HT-29 (cell line): ENCODE measurements at places on chromosomes 3 and 15.
A peak's percentile ranks its signal among the peaks of the same experiment; 100 is the strongest.

DNA sequence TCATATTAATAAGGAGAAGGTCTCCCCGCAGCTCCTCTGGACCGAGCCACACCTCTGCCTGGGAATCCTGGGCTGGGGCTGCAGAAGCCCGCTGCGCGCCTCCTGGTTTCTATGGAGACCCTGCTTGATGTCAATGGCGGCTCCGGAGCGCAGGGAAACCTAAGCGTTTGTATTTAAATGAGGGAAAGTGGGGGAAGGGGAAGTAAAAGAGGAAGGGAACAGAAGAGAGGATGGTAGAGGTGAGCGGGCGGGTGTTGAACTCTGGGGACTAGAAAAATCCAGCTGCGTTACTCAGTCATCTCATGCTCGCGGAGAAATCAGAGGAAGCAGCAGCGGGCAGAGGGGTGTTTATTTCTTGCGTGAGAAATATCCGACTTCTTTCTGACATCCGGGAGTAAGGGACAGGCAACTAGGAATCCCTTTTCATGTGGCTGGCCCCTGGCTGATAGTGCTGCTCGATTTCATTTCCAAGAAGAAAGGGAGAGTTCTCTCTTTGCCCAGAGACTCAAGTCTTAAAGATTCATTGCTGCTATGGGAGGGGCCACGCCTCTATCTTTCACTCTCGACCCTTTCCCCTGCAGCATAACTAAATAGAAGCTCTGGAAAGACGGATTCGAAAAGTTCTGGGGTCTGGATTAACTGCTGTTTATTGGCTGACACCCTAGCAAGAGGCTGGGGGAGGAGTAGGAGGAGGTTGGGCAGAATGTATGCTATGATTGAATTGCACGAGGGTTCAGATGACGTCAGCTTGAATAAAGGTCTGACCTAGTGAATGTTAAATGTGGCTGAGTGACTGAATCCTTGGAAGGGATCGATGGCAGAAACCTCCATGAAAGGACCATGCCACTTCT, 110.5 kb upstream of the GAP43 start:
- DNase-seq = no peak

DNA sequence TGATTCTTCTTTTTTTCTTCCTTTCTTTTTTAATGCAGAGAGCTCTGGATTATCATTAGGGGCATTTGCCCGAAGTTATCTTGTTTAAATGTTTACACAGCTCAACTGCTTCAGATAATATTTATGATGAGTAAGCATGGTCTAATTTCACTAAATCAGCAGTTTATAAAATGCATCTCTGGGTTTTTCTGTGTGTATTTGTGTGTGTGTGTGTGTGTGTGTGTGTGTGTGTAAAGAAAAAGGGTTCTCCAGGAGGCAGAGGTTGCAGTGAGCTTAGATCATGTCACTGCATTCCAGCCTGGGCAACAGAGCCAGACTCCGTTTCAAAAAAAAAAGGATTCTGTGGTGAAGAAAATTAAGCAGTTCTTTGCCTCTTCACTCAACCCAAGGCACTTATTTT, 25.9 kb upstream of the TNFSF10 start:
- DNase-seq = no peak

DNA sequence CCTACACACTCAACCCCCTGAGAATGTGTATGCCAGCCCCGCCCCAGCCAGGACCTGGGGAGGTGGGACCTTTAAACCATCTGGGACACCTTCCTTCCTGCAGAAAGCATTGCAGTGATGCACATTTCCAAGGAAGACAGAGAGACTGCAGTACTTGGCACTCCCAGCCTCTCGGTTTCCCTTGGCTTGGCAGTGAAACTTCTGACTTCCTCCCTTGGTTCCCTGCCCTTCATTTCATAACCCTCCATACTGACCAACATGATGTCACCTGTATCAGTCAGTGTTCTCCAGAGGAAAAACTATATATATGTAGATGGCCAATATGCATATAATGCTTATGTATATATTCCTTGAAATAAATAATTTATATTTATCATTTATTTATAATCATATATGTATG, 103.2 kb downstream of the SST start:
- DNase-seq = no peak

DNA sequence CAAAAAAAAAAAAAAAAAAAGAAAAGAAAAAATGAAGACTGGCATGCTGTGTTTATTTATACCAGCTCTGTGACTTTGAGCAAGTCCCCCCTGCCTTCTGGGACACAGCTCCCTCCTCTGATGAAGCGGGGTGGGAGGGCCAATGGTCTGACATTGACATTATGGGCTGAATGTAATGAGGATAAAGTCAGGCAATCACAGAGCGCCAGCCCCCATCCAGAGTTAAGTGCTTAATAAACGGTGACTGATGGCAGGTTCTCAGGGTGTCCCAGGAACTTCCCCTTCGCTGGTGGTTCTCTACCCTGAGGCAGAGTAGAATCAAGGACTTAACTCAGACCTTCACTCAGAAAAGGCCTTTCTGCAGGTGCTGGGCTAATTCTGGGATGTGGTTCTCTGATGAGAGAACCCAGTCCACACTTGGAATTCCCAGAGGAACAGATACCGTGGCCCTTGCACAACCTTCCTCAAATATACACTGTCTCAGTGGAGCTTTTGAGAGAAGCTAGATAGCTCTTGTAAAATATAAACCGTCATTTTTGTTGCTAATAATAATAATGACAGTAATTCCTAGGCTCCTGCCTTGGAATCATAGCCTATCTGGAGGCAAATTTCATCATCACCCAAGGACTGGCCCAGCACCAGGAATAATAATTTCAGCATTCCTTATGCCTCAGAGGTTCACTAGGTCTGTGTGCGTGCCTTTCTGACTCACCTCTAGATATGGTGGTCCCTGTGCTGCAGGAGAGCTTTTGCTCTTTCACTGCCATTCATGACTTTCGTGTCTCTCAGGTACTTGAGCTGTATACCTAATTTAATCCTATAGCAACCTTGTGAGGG, 115.8 kb downstream of the RPLP1 start:
- DNase-seq = no peak

DNA sequence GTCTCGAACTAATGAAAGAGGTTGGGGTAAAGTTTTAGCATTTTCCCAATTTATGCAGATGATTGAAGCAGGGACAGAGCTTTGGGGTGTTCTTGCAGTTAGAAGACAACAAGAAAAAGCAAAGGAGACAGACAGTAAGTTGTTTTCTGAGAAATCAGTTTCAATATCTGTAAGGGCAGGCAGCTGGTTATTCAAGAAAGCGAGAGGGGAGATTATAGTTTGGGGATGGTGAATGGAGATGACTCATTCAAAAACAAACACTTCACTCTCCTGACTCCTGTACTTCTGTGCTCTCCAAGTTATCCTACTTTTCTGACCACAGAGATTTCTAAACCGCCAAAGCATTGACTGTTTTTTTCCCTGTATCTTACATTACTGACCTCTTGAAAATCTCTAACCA, 352.0 kb downstream of the GAP43 start:
- DNase-seq = peak; percentile 41

DNA sequence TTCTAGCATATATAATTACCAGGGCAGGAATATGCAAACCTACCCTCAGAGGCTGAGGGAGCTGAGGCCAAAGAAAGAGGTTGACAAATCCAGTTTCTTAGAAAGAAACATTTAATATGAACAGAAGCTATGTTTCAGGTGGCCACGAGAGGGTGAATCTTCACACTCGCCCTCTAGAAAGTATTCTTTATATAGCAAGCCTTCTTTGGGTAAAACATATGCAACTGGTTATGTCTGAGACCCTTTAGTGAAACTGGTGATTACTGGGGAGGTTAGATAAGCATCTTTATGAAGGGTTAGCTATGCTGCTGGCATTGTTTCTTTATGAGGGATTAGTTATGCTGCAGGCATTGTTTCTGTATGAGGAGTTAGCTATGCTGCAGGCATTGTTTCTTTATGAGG, 50.7 kb upstream of the GOLGA6L2 start:
- peak; percentile 47 for DNase-seq

GRCh38 chr3:170977949-170978745, 48.4 kb downstream of the SLC2A2 start:
- DNase-seq = no peak

DNA sequence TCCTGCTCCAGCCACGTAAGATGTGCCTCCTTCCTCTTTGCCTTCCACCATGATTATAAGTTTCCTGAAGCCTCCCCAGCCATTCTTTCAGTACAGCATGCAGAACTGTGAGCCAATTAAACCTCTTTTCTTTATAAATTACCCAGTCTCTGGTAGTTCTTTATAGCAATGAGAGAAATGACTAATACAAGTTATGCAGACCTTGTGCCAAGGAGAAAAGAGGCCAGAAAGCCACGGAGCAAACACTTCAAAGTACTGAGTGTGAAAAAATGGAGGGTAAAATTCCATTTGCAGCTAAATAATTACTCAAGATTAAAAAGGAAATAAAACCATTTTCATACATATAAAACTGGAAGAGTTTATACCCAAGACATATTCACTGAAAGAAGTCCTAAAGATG, 213.6 kb upstream of the LINGO1 start:
- no peak for DNase-seq

- no peak for DNase-seq
Measured at GRCh38 chr15:37095770-37096557, 4.4 kb downstream of the MEIS2 start.

DNA sequence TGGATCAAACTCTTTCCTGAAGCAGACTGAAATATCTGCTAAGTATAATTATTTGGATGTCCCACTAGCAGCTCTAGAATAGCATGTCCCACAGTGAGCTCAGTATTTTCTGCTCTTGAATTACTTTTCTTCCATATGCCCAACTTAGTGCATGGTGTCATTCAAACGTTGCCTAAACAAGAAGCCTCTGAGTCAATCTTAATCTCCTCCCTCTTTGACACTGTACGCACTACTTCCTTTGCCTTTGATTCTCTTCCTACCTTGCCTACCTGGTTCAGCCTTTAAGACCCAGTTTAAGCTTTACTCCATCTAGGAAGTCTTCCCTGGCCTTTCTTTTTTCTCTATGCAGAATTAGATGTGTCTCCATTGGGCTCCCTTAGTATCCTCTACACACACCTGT, 54.5 kb downstream of the SEC22A start:
- DNase-seq = no peak

- no peak for DNase-seq
Measured at GRCh38 chr15:47788685-47789084, 71.4 kb downstream of the SEMA6D start.

GRCh38 chr3:31294430-31295149, 238.1 kb upstream of the STT3B start:
- no peak for DNase-seq

DNA sequence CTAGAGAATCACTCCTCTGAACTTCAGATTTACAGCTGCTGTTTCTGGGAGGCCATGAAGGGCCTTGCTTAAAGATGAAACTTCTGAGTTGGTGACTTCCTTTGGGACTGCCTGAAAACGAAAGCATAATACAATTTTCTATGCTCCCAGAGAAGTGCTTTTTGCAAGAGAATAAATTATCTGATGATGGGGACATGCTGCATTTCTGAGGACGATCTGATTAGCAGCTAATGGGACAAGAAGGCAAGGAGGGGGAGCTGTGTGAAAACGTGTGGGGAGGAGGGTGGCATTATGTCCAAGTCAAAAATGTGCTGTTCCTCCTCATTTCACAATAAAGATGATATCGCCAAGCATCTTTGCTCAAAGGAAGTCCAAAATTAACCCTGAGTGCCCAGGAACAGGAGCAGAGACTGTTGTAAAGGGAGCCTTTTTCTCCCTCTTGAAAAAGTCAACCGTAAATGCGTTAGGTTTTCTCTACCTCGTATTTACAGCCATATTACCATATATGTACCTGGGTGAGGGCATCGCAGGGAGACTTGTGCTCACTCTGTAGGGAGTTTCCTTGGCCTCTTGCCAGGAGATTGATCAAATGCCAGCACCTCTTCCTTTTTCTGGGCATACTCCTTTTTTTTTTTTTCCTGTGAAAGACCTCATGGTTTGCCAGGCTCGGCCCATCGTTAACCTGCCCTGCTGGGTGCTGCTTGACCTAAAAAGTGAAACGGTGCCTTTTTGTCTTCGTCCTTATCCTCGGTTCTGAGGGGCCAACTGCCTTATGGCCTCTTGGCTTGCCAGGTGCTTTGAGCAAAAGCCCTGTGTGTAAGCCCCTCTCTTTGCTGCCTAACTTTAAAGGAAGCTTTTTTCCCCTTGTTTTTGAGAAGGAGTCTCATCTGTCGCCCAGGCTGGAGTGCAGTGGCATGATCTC, 11.5 kb downstream of the ITPR1 start:
- DNase-seq = peak; percentile 43

DNA sequence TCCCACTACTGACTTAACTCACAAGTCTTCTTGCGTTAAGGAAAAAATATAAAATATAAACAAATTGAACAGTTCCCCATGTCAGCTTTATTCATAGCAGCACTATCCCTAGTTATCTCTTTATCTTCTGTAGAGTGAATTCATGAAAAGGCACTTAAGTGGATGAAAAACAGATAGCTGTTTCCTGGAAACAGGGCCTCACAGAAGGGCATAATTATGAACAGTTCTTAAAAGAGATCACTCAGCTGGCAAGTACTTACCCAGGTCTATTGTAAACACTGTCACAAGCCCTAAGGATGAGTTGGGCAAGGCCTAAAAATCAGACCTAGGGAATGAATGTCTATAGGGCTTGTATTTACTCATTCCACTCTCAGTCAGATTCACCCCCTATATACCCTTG, 10.7 kb downstream of the MB21D2 start:
- no peak for DNase-seq

DNA sequence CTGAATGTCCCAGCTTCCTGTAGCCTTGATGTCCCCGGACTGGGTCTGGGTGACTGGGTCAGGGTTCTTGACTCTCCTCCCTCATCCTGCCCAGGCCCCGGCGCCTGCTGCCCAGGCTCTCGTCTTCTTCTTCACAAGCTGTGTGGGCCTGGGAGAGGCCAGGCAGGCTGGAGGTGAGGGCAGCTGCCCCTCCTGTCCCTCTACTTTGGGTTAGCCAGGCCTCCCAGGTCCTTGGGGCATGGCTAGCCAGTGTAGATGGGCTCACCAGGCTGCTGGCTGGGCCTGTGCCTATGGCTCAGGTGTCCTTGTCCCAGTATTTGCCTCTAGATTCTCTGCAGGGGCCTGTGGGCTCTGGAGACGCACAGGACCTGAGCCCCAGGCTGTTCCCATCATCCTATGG, 31.8 kb downstream of the TKT start:
- DNase-seq = no peak

- no peak for DNase-seq
Measured at GRCh38 chr15:39075756-39076341, 505.0 kb upstream of the THBS1 start.

DNA sequence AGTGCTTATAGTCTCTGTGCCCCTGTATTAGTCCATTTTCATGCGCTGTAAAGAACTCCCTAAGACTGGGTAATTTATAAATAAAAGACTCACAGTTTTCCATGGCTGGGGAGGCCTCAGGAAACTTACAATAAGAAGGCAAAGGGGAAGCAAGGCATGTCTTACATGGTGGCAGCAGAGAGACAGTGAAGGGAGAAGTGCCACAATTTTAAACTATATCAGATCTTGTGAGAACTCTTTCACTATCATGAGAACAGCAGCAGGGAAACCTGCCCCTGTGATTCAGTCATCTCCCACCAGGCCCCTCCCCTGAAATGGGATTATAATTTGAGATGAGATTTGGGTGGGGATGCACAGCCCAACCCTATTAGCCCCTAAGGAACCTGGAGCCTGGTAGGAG, 243.2 kb downstream of the EDEM1 start:
- no peak for DNase-seq

GRCh38 chr3:127753338-127753737, 69.0 kb downstream of the MGLL start:
- no peak for DNase-seq

GRCh38 chr3:100354850-100355249, 20.3 kb downstream of the NIT2 start:
- DNase-seq = no peak

GRCh38 chr3:1710663-1711062, 388.0 kb upstream of the CNTN4 start:
- no peak for DNase-seq

GRCh38 chr3:4097801-4098200, 205.4 kb upstream of the SETMAR start:
- no peak for DNase-seq

GRCh38 chr15:87741350-87741749, 515.2 kb downstream of the NTRK3 start:
- no peak for DNase-seq
